ENCODE measurements at places on chromosomes 1 and 21.

GRCh38 chr1:100502052-100502792, 35.7 kb upstream of the GPR88 start:
- no peak for DNase-seq

DNA sequence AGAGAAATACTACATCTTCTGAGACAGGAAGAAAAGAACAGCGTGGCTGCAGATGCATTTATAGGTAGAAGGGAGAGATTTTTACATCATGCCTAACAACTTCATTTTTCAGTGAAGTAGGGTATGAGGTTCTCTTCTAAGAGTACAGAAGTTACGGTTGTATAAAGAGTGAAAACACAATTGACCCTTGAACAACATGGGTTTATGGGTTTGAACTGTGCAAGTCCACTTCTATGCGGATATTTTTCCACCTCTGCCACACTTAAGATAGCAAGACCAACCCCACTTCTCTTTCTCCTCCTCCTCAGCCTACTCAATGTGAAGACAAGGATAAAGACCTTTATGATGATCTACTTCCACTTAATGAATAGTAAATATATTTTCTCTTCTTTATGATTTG, 64.5 kb downstream of the RPAP2 start:
- no peak for DNase-seq

DNA sequence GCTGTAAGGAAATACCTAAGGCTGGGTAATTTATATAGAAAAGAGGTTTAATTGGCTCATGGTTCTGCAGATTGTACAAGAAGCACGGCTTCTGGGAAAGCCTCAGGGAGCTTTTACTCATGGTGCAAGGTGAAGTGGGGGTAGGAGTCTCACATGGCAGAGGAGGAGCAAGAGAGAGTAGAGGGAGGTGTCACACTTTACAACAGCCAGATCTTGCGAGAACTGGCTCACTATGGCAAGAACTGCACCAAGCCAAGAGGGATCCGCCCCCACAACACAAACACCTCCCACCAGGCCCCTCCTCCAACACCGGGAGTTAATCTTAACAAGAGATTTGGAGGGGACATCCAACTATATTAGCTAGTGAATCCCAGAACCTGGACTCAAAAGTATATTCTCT, 135.4 kb upstream of the SOD1 start:
- no peak for DNase-seq

- peak; percentile 83 for DNase-seq
Measured at GRCh38 chr1:21254335-21254951, 35.8 kb downstream of the ECE1 start.

- DNase-seq = no peak
Measured at GRCh38 chr1:108064255-108064654, 99.3 kb upstream of the VAV3 start.
